ENCODE measurements at places on chromosomes 1 and 21.

GRCh38 chr1:240070188-240070587 is 21.5 kb upstream of the FMN2 start:
- DNase-seq, result no peak

- no peak for DNase-seq
Measured at GRCh38 chr1:155940993-155941844, at the start of gene RXFP4. Gene RXFP4, plus strand, starts transcription at chr1:155941638. Its CDS starts 72 bp downstream, at chr1:155941710.

GRCh38 chr1:171984850-171985485 is 143.7 kb downstream of the DNM3 start:
- peak; percentile 10 for DNase-seq

- DNase-seq, result no peak
Measured at GRCh38 chr1:36866169-36866814, 168.0 kb downstream of the GRIK3 start.

DNA sequence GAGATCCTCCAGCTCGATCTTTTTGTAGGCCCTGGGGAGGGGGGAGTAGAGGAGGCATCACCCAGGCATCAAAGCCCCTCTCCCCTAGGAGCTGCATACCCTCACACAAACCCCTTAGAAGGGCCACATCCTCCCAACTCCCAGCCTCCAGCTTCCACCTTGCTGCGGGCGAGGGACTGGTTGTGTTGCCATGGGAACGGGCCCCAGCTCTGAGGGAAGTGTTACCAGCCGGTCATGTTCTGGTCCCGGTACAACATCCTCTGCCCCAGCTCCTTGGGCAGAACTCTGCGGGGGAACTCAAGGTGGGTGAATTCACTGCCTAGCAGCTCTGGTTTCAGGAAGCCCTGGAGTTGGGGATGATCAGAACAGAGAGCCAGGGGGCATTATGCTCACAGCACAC is 4.1 kb downstream of the PPM1J start:
- DNase-seq, result no peak

GRCh38 chr1:88730132-88730675 is 46.1 kb downstream of the PKN2 start:
- no peak for DNase-seq

DNA sequence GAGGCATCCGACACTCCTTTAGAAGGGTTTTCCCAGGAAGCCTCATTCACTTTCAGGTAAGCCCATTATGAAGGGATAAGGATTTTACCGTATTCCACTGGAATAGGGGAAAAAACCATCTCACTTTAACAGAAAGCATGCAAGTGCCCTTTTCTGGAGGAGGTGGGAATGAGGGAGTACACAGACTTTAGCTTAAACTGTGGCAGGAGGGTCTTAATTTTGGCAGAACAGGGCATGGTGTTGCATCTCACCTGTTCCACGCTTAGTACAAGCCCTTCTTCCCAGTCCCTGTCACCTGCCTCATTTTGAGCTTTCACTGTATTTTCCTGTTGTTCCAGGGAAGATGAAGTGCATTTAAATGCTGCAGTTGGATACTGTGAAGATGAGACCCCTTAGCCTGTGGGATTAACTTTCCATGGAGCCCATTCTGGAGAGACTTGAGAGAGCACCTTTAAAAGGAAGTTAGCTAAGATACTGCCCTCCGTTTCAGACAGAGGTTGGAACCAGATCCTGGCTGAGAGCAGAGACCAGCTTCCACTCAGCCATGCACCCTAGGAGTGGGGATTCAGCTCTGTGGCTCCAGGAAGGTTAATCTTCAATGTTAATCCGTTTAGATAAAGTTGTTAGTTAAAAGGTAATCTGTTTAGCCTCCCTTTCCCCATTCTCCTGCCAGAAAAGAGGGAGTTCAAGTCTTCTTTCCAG is 42.6 kb downstream of the PBX1 start:
- no peak for DNase-seq

- no peak for DNase-seq
Measured at GRCh38 chr1:232423591-232423990, 206.3 kb downstream of the SIPA1L2 start.

GRCh38 chr1:31241321-31241720 is 1.6 kb upstream of the NKAIN1 start:
- DNase-seq, result no peak
